Stimulated activated CD8-positive, alpha-beta memory T cell treated with anti-CD3 and anti-CD28 coated beads, Interleukin-15, amount 100 ng/mL, for 1 hour (primary cell): ENCODE measurements at places on chromosomes 7 and 10.

GRCh38 chr10:44089671-44090070, 295.2 kb downstream of the CXCL12 start:
- no peak for DNase-seq

DNA sequence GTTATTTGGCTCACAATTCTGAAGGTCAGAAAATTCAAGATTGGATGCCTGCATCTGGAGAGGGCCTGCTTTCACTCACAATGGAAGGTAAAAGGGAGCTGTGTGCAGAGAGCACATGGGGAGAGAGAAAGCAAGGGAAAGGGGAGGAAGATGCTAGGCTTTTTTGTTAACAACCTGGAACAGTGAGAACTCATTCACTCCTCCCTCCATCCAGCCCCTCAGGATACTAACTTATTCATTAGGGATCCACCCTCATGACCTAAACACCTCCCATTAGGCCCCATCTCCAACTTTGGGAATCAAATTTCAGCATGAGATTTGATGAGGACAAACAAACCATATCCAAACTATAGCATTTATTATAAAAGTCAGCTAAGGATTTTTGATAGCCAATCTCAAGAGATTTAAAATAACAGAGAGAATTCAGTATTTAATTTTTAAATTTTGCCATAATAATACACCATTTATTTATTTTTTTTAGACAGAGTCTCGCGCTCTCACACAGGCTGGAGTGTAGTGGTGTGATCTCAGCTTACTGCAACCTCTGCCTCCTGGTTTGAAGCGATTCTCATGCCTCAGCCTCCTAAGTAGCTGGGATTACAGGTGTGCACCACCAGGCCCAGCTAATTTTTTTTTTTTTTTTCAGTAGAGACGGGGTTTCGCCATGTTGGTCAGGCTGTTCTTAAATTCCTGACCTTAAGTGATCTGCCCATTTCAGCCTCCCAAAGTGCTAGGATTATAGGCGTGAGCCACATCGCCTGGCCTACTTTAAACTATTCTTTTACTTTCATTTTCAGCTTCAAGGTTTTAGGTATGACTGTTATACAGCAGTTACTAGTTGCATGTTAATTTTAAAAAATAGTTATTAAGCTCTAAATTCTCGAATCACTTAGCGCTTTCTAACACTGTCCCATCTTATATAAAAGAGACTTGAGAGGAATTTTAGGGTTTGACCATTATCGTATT, 20.3 kb upstream of the ETV1 start:
- no peak for DNase-seq

GRCh38 chr7:51255536-51256208, 60.9 kb downstream of the COBL start:
- no peak for DNase-seq

- DNase-seq = no peak
Measured at GRCh38 chr7:74572301-74572979, 85.1 kb upstream of the GTF2I start.

GRCh38 chr7:95479992-95480624, 5.6 kb upstream of the ASB4 start:
- no peak for DNase-seq

DNA sequence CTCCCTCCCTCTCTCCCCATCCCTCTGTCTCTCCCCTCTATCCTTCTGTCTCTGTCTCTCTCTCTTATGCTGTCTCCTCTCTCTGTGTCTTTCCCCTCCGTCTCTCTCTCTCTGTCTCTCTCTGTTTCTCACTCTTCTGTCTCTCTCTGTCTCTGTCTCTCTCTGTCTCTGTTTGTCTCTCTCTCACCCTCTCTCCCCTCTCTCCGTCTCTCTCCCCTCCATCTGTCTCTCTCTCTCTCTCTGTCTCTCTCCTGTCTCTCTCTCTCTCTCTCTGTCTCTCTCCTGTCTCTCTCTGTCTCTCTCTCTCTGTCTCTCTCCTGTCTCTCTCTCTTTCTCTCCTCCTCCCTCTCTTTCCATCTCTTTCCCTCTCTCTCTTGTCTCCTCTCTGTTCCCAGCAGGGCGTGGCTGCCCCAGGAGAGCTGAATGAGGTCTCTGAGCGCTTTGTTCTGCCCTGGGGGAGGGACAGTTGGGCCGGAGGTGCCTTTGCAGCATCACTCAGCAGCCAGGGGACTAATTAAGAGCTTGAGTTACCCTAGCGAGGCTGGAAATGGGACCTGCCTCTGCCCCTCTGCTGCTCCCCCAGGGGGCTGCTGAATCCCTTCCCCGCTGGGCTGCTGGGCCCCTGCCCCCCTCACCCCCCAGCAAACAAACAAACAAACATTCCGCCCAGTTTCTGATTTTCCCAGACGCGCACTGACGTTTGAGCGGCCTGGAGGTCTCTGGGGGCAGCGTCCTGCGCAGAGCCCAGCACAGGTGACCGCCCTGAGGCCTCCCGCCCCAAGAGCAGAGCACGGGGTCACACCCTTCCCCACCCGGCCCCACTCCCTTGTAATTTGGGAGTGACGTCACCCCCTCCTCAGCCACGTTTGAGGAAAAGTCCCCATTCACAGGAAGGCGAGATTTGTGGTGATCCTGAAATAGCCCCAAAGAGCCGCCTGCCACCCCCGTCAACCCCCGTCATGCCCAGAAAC, 68.1 kb downstream of the PDGFA start:
- DNase-seq = no peak

DNA sequence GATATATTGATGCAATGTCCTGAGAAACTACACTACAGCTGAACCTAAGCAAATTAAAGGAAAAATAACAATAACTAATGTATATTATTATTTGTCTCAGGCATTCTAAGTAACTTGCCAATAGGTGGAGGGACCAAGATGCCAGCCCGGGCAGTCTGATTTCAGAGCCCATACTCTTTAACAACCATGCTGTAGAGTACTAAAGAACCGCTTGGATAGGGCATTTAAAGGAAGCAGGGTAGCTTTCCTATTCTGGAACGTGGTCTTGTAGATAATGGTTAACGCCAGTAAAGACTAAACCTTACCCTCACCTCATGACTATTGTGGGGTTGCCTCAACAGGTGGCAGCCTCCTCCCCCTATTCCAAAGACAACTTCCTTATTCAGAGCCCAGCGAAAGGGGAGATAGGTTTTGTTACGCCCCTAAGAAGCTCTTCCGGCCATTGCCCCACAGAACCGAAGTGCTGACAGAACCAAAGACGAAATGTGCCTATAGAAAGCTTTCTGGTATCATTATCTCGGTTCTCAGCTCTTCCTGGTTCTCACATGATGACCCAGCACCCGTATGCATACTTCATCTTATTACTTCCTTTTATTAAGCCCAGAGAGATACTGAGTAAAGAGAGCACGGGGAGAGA, 707 bp upstream of the C1GALT1 start:
- peak; percentile 14 for DNase-seq

- DNase-seq = no peak
Measured at GRCh38 chr10:126198681-126199080, 189.6 kb downstream of the ADAM12 start.

DNA sequence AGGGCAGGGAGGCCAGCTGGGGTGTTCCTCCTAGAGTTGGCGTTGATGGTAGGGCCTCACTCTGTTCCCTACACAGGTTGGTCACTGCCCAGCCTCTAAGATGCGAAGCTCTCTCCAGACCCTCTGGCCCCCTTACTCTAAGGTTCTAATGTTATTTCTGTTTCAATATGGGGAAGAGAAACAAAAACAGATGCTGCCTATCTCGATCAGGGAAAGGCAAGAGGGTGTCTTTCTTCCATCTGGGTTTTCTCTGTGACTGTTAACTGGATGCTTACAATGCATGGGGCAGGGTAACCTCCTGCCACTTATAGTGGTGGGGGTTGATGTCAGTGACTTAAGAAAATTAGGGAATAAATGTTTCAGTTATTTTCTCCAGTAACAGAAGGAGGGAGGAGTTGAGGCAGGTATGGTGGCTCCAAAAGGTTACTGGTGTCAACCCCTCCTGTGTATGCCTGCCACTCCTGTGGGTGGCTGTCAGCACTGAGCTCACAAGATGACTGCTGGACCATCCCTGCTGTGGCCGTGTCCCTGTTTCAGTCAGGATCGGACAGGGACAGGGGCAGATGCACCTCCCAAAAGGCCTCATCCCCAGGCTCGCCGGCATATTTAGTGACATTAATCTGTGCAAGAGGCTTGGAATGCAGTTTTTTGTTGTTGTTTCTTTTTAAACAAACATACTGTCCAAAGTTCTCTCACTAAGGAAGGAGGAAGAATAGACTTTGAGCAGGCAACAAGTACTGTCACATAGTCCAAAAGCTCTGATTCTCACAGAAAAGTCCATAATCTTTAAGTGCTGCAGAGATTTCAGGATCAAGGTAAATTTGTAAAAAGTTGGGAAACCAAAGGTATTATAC, 39.6 kb upstream of the SYPL1 start:
- no peak for DNase-seq

DNA sequence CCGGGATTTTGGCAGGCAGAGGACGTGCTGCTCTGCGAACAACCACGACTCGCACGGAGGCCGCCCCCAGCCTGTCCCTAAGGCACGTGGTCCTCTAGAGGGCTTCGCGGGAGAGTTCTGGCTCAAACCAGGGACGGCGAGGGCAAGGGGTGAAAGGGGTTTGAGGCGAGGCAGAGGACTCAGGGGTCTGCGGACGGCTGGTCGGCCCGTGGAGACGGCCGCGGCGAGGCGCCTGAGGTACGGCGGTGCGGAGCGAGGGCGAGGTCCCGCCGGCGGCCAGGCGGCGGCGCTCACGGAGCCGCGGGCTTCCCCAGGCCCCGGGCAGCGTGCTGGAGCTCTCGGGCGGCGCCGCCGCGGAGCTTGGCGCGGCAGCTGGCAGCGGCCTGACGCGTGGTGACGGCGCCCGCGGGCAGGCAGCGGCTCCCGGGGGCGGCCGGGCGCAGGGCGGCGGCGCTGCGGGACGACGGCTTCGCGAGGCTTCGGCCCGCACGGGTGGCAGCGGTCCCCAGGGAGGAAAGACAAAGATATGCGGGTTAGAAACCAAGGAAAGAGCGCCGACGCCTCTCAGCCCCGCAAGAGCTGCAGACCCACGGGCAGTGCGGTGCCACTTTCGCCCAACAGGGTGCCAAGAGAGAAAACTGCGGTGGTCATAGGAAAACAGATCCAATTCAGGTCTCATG, 44.8 kb downstream of the ZNF800 start:
- peak; percentile 38 for DNase-seq
